ENCODE measurements at places on chromosomes 2 and 18.

DNA sequence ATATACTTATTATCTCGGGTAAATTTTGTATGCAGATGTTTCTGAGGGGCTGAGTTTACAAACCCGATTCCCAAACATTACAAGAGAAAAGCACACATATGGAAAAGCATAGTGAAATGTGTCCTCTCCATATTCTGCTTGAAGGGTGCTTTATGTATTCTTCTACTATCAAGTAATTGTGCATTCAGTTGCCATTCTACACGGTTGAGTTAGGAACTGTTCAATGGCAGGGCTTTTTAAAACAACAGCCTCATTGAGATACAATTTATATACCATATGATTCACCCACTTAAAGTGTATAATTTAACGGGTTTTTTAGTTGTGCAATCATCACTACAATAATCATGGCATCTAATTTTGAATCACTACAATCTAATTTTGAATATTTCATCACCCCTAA, 138.4 kb upstream of the DLGAP1 start:
- no peak for DNase-seq

- peak; percentile 47 for DNase-seq
These were observed 98.5 kb downstream of the DSEL start for GRCh38 chr18:67417864-67418523.

DNA sequence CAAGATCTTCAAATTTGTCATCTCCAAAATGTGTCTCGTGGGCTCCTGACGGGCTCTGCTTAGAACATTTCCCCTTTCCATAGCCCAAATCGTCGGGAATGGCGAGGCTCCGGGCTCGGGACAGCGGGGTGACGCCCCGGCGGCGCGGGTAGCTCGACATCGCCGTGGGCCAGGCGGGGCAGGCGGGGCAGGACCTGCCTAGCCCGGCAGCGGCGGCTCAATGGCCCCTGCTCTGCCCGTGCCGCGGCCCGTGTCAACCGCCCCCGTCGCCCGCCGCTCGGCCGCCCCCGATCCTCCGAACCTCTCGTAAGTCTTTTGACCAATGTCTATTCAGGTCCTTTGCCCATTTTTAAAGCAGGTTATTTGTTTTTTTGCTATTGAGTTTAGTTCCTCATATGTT, 111.2 kb downstream of the PMAIP1 start:
- DNase-seq = no peak

GRCh38 chr2:20164061-20164733, 60.7 kb downstream of the SDC1 start:
- DNase-seq = no peak

GRCh38 chr2:229084447-229084846, 186.6 kb downstream of the PID1 start:
- DNase-seq = no peak

GRCh38 chr18:35185771-35186170, 55.1 kb upstream of the ZNF397 start:
- DNase-seq = no peak

- DNase-seq = no peak
These were observed 231.5 kb downstream of the SLC8A1 start for GRCh38 chr2:40220177-40220925.

GRCh38 chr2:68798569-68798968, 64.0 kb downstream of the ARHGAP25 start:
- no peak for DNase-seq

GRCh38 chr2:132577686-132578085, 92.3 kb downstream of the LYPD1 start:
- no peak for DNase-seq

DNA sequence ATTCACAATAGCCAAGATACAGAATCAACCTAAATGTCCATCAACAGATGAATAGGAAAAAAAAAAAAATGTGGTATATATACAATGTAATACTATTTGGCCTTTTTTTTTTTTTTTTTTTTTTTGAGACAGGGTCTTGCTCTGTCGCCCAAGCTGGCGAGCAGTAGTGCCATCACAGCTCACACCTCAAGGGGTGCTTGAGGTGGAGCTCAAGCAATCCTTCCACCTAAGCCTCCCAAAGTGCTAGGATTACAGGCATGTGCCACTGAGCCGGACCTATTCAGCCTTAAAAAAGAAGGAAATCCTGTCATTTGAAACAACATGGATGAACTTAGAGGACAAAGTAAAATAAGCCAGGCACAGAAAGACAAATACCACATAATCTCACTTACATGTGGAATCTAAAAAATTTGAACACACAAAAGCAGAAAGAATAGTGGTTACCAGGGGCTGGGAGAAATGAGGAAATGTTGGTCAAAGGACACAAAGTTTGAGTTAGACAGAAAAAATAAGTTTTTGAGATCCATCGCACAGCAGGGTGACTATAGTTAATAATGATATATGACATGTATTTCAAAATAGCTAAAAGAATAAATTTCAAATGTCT, 26.0 kb downstream of the TLK1 start:
- no peak for DNase-seq

- DNase-seq = no peak
These were observed 97.2 kb downstream of the B3GNT2 start for GRCh38 chr2:62293151-62293489.

- DNase-seq = no peak
These were observed 61.0 kb upstream of the EPAS1 start for GRCh38 chr2:46236006-46236875.

DNA sequence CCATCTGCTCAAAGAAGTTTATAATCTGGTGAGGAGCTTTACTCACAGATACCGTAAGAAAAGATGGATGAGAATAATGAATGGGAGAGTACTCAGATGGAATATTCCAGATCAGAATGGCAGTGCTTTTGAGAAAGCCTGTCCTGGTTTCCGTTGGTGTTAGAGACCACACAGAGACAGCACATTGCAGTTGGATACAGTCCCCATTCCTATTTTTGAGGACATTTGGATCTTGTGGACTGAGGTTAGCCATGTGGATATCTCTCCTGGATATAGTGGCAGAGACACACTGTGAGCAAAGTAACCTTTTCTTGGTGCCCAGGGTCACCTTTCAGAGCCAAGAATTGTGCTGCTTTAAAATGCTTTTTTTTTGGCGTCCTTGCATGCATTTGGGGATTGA, 63.7 kb downstream of the TANC1 start:
- no peak for DNase-seq

- DNase-seq = no peak
These were observed 167.6 kb downstream of the AFF3 start for GRCh38 chr2:99974682-99975375.

DNA sequence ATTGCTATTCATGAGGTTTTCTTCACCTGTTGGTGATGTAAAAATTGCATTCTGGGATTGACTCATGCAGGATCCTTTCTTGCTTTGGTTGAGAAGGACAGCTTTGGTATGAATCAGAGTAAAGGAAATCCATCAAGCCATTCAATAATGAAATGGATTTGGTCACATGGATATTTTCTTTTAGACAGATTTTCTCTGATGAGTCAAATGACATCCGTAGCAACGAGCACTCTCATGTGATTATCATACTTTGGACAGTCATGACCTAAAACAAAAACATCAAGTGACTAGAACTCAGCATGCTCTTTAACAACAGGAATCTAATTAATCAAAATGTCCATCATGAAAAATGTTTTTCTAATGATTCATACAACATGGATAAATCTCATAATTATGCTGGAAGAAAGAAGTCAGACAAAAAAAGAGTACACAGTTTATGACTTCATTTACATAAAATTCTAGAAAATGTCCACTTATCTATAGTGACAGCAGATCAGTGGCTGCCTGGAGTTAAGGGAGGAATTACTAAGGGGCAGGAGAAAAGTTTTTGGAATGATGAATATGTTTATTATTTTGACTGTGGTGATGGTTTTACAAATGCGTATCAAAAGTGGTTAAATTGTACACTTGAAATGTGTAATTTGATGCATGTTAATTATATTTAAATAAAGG, 30.7 kb downstream of the TRAK2 start:
- DNase-seq = no peak

- DNase-seq = no peak
These were observed 37.8 kb upstream of the KCNF1 start for GRCh38 chr2:10873790-10874437.

DNA sequence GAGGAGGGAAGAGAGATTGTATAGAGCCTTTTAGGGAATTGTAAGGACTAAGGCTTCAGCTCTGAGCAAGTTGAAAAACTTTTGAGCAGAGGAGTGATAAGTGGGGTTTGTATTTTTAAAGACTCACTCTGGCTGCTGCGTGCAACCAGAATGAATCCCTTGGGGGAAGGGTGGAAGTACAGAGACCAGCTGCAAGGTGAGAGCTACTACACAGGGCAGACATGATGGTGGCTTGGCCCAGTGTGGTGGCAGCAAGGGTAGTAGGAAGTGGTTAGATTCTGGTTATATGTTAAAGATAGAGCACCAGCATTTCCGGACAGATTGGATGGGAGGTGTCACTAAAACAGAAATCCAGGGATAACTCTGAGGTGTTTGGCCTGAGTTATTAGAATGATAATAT, 10.1 kb upstream of the SESTD1 start:
- no peak for DNase-seq

DNA sequence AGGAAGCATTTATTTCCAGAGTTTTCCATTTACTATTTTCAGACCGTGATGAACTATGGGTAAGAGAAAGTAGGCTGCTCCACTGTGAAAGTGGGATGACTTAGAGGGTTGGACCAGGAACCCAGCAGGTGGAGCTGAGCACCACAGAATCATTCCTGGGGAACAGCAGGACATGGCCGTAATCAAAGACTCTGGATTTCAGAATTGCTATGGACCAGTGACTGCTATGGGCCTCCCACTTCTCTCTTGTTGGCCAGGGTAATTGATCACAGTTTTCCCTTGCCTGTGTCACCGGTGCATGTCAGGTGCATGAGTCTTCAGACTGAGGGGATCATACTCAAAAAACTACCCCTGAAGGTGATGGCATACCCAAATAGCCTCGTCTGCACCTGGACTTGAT, 90.6 kb upstream of the GPC1 start:
- no peak for DNase-seq

DNA sequence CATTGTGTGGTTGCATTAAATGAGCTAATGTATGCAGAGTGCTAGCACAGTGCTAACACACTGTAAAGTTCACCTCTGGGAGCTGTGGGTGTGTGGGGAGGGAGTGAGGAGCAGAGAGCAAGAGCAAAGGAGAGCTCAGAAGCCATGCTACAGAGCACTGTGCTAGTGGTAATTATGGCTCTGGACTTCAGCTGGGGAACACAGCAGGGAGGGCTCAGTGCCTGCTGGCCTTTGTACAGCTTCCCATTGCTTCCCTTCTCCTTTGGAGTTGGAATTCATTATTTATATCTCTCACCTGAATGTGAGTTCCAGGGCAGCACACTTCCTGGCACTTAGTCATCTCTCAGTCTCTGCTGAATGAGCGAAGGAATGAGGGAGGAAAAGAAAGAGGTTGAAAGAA, 2.5 kb upstream of the PLA2R1 start:
- no peak for DNase-seq

- DNase-seq = no peak
These were observed 43.9 kb downstream of the CHMP3 start for GRCh38 chr2:86519349-86519748.

DNA sequence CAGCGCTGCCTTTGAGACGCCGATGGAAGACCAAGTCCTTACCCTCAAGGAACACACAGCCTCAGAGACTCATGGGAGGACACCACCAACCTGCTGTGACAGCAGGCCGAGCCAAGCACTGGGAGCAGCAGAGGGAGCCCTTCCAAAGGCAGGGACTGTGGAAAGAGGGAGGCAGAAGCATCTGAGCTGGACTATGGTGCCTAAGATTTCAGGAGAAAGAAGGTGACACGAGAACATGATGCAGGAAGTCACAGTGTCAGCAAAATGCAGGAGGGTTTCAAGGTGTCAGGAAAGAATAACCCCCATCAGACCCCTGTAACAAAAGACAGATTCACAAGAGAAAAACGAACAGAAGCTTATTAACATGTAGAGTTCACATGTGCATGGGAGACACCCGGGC, 24.2 kb upstream of the COX7A2L start:
- no peak for DNase-seq

- no peak for DNase-seq
These were observed 146.3 kb downstream of the WDSUB1 start for GRCh38 chr2:159140070-159140769.

DNA sequence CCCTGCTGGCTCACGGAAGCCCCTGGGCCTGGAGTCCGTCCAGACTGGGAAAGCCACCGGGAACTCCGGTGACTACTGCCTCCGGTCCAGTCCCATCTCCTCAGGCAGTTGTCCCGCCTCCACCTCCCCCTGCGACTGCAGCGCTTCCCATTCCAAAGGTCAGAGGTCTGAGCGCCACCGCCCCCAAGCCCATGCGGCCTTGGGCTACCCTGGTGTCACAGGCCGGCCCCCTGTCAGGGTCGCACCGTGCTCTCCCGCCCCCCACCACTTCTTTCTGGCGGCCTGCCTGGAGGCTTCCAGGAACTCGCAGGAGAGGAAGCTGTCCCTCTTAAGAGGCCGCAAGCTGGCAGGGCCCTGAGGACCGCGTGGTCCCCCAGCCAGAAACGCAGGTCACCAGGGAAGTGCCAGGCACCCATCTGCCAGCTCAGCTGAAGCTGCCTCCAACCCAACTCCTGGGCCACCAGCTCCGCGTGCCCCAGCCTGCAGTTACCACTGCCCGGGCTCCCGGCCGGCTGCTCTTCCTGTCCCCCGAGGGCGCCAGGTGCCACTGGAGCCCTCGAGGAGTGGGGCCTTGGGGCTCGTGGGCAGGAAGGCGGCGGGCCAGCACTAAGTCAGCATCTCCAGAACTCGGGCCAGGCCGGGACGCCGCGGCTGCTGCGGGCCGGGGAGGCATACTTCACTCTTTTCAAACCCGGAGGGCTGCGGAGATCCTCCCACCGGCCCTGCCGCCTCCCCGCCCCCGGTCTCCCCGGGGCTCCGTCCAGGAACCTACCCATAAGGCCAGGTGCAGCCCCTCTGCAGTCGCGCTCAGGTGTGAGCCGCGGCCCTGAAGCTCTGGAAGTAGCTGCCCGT, 83.3 kb upstream of the POMC start:
- DNase-seq = no peak

DNA sequence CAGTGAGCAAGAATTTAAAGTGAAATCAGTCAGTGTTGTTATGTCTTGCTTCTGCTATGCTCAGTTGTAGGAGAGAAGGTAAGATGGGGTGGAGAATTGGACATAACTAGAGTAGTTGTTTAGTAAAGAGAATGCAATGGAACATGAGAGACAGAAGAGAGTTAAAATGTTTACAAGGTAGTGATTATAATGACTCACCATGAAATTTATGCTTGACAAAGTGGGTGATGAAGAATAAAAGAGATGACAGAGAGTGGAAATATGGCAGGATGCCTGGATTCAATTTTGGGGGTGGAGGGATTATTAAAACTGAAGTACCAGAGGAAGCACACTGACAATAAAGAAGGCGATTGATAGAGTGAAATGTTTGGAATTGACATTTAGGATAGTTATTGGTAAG, 10.6 kb downstream of the SCG2 start:
- DNase-seq = no peak

DNA sequence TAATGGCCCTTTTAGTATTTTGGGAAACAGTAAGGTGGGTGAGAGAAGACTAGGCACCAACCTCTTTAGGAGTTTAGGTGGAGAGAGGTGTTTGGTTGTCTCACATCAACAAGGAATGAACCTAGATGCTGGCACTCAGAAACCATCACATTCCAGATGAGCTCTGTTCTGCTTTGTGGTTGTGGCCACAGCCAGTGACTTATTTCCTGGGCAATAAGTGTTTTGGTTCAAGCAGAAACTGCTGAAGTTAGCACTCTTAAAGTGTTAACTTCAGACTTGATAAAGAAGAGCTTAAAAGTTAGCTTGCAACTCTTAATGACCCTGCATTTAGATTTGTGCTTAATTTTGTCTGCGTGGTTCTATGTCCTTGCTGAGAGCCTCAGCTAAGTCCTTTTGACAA, 929.2 kb downstream of the SLC4A3 start:
- DNase-seq = no peak

- DNase-seq = no peak
These were observed 85.0 kb downstream of the IKZF2 start for GRCh38 chr2:213066443-213066743.
